ENCODE measurements at places on chromosomes 7 and 10. TPM values are rescaled to one million over a fixed set of nuclear protein-coding genes. Genes with fewer than 3 reads are reported as not detected.

PLPP4 gene
- total RNA-seq, result not detected

CALML3 gene
- total RNA-seq, result not detected

AGR2 gene
- not detected for total RNA-seq

- DNase-seq, result no peak
These were observed 435.6 kb upstream of the NFE2L3 start for GRCh38 chr7:25716421-25716820.

EN2 gene
- total RNA-seq, result not detected

HOXA3 gene
- total RNA-seq, result not detected

ADAM8 gene
- total RNA-seq, result 143 TPM

DNA sequence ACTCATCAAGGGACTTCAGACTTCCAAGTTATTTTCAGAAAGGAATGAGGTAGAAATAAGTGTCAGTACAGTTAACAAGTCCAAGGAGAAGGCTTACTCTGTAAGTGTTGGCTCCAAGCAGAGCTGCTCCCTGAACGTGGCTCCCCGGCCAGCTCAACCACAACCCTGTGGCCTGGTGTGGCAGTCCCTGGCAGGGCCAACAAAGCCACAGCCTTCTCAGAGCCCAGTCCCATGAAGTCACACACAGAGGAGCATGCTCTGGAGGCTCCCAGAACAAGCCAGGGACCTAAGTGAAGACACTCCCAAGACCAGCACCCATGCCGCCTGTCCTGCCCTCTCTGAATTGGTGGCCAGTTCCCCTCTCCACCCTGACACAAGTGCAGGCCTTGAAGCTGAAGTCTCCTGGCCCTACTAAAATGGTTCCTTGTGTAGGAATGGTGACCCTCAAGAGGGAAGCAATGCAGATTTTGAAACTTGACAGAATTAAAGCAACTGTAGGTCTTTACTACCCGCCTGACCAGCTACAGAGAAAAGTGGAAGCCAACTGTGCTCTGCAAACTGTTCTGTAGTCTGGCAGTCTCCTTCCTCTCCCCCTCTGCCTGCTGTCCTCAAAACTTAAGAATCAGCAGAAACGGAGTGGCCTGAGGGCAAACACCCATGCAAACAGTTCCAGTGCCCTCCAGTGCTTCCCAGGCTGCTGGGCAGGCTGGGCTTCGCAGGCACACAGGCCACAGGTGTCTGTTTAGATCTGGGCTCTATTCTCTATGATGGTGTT is 51.1 kb downstream of the NOD1 start:
- DNase-seq, result no peak

GHRHR gene
- not detected for total RNA-seq

- DNase-seq, result no peak
These were observed 310.5 kb downstream of the GPAM start for GRCh38 chr10:111873041-111873440.

GRCh38 chr7:74069790-74070618 is 13.6 kb upstream of the LIMK1 start:
- no peak for DNase-seq

PTN gene
- not detected for total RNA-seq

STK31 gene
- 0.17 TPM for total RNA-seq

DNA sequence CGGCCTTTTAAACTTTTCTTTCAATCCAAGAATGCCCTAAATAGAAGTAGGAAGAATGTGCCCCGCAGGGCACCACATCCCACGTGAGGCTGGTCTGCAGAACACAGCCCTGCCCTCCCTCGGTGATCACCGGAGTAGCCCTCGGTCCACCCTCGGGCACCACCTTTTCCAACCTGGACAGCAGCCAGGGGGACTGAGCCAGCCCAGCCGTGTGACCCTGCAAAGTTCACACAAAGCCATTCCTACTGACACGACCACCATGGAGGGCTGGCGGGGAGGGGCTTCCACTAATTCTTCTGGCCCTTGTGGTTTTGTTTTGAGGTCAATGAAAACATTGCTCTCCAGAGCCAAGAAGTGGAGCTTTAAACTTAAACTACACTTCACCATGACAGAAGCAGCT is 132.2 kb downstream of the TCERG1L start:
- DNase-seq, result no peak

GRCh38 chr10:132368881-132369635 is 27.9 kb upstream of the PWWP2B start:
- no peak for DNase-seq

DNAJC12 gene
- 23.8 TPM for total RNA-seq

DNA sequence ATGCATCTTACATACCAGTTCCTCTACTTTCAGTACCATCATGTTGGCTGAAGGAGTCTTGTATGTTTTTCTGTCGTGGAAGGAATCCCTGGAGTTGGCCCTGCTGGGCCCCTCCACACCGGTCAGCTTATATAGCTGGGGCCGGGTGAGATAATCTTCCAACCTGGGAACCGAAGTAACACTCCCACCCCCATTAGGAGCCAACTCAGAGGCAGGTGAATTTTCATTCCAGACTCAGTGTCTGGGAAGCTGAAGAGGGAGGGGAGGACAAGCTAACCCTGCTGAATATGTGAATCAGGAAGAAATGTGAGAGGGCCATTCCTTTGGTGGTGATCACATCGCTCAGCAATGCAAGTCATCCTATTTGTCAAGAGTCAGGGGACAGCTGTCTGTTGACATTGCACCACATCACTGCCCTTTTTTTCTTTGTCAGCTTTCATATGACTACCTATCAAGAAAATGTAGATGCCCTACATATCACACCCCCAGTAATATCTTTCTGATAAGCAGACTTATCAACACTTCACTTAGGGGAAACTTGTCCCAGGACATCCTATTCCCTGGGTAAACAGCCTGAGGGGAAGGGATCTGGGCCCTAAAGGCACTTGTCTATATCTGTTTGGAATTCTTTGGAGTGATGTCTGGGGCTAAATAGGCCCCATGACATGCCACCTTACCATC is at the start of gene ANKRD1:
TSS of gene ANKRD1 (minus strand) at position 102 of the 681 bp plus-strand sequence. CDS start at position 42, 60 bp downstream.
- no peak for DNase-seq

- no peak for DNase-seq
These were observed 24.6 kb upstream of the FAM170B start for GRCh38 chr10:49158404-49158803.

CRHR2 gene
- not detected for total RNA-seq

DPYSL4 gene
- total RNA-seq, result 32.5 TPM

DNA sequence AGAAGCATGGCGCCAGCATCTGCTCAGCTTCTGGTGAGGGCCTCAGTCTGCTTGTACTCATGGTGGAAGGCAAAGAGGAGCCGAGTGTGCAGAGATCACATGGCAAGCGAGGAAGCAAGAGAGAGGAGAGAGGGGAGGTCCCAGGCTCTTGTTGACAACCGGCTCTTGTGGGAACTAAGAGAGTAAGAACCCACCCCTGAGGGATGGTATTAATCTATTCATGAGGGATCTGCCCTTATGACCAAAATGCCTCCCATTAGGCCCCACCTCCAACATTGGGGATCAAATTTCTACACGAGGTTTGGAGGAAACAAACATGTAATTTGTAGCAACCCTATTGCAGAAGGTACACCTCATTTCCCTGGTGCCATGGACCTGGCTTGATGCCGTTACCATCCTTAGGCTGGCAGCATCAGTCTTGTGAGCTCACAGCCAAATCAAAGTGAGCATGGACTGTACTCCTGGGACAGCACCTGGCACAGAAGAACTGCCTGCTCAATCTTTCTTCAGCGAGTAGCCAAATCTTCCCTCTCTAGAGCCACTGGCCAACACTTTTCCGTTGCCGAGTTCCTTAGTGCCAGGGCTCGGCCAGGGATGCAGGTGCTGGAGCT is 6.5 kb downstream of the BTBD16 start:
- no peak for DNase-seq

TRPV5 gene
- not detected for total RNA-seq

- DNase-seq, result no peak
These were observed 616.4 kb downstream of the SDK1 start for GRCh38 chr7:3917436-3917835.

- no peak for DNase-seq
These were observed 15.6 kb upstream of the CUBN start for GRCh38 chr10:17145239-17145638.

DNA sequence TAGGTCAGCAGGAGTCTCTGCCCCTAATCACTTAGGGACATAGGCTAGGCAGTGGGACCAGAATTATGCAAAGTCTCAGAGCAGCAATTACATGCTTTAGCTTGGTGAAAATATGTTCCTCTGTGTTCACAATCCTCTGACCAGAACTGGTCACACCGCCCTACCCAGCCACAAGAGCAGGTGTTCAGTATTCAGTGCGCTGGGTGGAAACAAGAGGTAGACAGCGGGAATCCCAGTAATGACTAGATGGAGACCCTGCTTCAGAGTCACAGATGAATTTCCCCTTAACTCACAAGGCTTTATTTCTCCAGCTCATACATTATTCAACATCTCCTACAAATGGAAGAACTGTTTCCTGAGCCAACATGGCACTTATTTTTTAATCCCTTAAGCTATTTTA is 763.7 kb upstream of the POM121L12 start:
- DNase-seq, result no peak

DNA sequence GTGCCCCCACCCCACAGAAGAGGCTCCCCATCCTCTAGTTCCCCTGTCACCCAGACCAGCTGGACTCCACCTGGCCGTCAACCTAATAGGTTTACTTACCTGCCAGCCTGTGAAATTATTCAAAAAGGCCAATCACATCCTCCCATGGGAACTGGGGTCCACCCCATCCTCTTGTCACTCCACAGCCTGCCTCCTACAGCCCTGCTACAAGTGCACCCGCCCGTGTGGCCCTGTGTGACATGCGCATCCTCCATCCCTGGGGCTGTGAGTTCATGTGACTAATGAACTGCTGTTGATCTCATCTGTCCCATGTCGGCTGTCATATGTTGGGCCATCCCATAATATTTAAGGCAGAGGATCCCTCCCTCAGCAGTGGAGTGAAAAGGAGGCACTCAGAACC is 39.4 kb downstream of the AOC1 start:
- DNase-seq, result no peak

LRRC18 gene
- not detected for total RNA-seq

WIPF3 gene
- total RNA-seq, result not detected

- no peak for DNase-seq
These were observed 310.6 kb downstream of the SEMA3D start for GRCh38 chr7:84876061-84876821.

GRCh38 chr10:126156012-126156411 is 232.3 kb downstream of the ADAM12 start:
- DNase-seq, result no peak

DNA sequence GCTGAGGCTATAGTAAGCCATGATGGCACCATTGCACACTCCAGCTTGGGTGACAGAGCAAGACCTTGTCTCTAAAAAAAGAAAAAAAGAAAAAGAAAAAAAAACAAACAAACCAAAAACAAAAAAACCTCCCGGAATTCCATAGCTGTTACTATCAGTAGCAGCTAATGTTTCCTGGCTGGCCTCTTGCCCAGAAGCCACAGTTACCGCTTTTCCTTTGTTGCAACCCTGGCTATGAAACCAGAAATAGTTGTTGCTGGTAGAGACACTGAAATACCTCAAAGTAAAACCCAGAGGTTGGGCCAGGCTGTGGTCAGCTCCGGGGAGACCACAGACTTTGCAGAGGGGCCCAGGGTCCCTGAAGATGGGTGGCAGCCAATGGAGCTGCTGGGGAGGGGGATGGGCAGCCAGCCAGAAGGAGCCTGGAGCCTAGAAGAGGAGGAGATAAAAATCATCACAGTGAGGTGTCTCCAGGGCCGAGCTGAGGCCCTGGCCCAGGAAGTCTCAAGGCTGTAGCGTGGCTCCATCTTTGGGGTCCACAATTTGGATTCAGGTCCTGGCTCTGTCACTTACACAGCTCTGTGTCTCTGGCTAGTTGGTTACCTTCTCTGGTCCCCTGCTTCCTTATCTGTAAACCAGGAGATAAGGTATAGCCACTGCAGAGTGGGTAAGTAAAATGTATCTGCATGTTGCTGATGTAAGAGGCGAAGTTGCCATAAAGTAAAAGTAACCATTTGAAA is 3.4 kb upstream of the CHST12 start:
- DNase-seq, result peak; percentile 74

- DNase-seq, result no peak
These were observed 8.9 kb downstream of the VSTM4 start for GRCh38 chr10:49106451-49106850.
